ENCODE measurements at places on chromosomes 2 and 18.

DNA sequence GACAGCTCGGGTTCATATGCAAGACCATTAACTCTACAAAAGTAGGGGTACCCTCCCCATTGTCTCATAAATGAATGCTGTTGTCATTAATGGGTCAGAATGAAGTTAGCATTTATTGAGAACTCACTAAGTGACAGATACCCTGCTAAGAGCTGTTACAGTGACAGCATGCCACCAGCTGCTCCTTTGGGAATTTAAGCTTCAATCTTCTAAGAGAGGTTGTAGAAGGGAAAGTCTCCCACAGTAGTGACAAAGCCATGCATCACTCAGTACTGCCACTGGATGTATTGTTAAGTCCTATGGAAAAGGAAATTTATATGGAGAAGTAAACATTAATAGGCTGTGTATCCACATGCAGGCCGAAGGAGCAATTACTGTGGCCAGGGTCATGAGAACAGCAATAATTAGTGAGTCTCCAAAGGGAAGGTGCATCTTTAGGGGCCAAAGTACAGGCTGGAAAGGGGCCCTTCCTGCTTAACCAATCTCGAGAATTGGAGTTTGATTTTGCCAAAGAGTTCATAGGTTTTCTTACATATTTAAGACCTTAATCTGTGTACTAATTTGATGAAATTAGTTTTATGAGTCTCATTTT is 64.5 kb upstream of the FAM124B start:
- no peaks in the 10 kb centered on the region for H3K27me3 ChIP-seq
- H3K36me3 ChIP-seq, result no peaks in the 10 kb centered on the region
- no peak for DNase-seq
- H3K4me3 ChIP-seq, result no peak overlapping the region

- peak within 1 kb of the TSS; percentile 83 for H3K4me3 ChIP-seq
- peak within 1 kb of the TSS; percentile 75 for H3K27ac ChIP-seq
- peaks cover 7% of the 10 kb centered on the region for H3K36me3 ChIP-seq
- H3K27me3 ChIP-seq, result no peaks in the 10 kb centered on the region
- H3K4me1 ChIP-seq, result peaks cover 31% of the 10 kb centered on the region
Measured at GRCh38 chr2:174486563-174487107, at the start of gene GPR155. GPR155 (minus strand) TSS chr2:174487029; CDS start chr2:174481956, 5,073 bp downstream.

GRCh38 chr2:188971432-188971861 is 2.7 kb upstream of the COL3A1 start:
- no peak overlapping the region for H3K4me3 ChIP-seq
- no peak overlapping the region for H3K27ac ChIP-seq
- H3K27me3 ChIP-seq, result no peaks in the 10 kb centered on the region
- DNase-seq, result no peak
- no peaks in the 10 kb centered on the region for H3K4me1 ChIP-seq

GRCh38 chr2:46229134-46230063 is 67.8 kb upstream of the EPAS1 start:
- peak; percentile 10 for DNase-seq
- no peak overlapping the region for H3K27ac ChIP-seq
- no peaks in the 10 kb centered on the region for H3K36me3 ChIP-seq
- H3K27me3 ChIP-seq, result no peaks in the 10 kb centered on the region

GRCh38 chr2:1219901-1220573 is 193.2 kb upstream of the TPO start:
- H3K4me1 ChIP-seq, result no peaks in the 10 kb centered on the region
- DNase-seq, result no peak
- no peaks in the 10 kb centered on the region for H3K36me3 ChIP-seq
- H3K27ac ChIP-seq, result no peak overlapping the region
- H3K4me3 ChIP-seq, result no peak overlapping the region

GRCh38 chr2:177342736-177343135 is 49.8 kb upstream of the AGPS start:
- H3K36me3 ChIP-seq, result no peaks in the 10 kb centered on the region
- H3K4me1 ChIP-seq, result no peaks in the 10 kb centered on the region
- no peak overlapping the region for H3K4me3 ChIP-seq

All from CD4-positive, alpha-beta T cell (primary cell).